AG20443 (cell line): ENCODE measurements at places on chromosomes 16 and 17.
A peak's percentile ranks its signal among the peaks of the same experiment; 100 is the strongest.

DNA sequence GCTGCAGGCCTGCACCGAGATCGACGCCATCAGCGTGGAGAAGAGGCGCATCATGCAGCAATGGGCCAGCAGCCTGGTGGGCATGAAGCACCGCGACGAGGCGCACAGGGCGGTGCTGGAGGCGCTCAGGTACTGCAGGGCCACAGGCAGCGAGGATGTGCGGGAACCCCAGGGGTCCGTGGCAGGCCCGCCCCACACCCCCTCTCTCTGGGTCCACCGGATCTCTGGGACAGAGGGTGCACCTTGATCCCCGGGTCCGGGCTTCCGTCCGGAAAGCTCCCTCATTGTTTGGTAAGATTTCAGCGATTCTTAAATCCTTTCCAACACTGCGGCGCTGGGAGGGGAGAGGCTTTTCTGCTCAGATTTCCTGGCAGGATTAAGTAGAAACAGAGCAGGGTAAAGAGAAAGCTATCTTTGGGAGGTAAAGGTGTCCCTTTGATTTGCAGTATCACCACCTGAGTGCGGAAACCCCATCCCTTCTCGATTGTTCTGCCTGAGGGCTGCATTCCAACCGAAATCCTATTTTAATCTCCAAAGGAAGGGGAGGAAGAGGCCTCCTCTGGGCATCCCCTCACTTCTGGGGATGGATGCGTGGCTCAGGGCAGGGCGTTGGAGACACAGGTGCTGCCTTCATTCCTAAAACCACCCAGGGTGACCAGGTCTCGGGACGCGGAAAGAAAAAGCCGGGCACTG, 29.2 kb downstream of the CCDC40 start:
- no peak for DNase-seq

- DNase-seq = no peak
These were observed 5.2 kb upstream of the GUCY2D start for GRCh38 chr17:7997186-7997585.

DNA sequence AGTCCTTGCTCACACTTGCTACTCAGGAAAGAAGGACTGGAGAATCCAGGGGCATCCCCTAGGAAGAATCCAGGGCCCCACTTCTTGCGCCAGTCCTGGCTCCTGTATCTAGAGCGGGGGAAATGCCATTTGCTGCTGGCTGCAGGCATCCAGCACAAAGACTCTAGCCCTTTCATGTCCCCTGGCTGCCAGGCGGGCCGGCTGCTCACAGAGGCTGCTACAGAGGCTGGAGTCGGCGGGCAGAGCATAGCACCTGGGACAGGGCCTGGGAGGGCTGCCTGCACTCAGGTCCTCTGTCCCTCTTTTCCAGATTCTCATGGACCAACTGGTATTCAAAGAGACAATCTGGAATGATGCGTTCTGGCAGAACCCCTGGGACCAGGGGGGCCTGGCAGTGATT, 13.8 kb downstream of the SMIM5 start:
- DNase-seq = no peak

DNA sequence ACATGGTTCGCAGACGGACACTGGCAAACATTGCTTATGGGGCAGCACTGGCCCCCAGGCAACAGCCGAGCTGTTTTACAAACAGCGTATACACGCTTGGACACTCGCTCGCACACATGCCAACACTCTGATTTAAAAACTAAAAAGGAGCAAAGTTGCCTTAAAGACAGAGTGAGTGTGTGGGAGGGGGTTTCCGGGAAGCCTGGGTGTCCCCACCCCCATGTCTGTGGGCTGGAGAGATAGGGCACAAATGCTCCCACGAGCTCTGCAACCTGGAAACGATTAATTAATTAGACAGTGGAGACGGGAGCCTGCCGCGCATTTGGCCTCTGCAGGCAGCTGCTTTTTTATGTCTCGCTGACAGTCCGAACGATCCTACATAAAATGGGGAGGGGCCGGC, 107.9 kb upstream of the ZNF469 start:
- DNase-seq = no peak

DNA sequence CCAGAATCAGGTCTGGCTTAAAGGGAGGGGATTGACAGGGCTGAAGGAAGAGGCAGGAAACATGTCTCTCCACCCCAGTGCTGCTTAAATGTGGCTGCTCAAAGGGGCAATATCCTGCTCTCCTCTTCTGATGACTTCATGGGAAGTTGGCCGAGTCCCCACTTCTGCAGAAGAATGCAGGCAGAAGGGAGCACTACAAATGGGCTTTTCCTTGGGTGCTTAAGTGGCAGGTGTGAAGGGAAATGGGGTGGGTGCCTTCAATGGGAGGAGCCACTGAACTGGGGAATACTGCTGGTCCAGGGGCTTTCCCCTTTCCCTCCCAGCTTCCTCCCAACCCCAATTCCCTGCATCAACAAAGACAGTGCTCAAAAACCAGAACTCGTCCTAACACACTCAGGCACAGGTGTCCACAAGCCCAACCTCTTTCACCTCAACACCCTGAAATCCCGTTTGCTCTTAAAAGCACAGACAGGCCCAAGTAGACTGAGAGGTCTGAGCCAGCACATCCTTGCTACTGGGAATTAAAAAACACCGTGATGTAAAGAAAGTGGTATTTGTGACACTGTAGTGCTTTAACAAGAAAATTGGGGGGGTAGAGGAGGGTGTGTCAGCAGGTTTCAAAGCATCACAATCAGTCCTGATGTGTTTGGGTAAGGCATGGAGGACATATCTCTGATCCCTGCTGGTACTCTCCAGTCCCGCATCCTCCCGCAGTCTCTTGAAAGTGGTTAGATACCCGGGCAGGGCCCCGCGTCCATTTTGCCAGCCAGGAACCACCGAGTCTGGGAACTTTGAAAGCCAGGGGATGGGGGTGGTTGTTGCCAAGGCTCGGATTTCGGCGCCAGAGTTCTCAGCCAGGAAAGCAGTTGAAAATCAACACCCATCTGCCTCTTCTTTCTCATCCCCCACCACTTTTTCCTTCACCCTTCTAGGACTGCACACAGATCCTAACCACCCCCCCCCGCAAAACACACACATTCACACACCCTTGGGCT, 1.6 kb downstream of the CA10 start:
- DNase-seq = no peak

GRCh38 chr16:2236337-2237101, at the start of gene DNASE1L2:
Gene DNASE1L2, plus strand, starts transcription at chr16:2236444. Its CDS starts 373 bp downstream, at chr16:2236817.
- DNase-seq = peak; percentile 78

DNA sequence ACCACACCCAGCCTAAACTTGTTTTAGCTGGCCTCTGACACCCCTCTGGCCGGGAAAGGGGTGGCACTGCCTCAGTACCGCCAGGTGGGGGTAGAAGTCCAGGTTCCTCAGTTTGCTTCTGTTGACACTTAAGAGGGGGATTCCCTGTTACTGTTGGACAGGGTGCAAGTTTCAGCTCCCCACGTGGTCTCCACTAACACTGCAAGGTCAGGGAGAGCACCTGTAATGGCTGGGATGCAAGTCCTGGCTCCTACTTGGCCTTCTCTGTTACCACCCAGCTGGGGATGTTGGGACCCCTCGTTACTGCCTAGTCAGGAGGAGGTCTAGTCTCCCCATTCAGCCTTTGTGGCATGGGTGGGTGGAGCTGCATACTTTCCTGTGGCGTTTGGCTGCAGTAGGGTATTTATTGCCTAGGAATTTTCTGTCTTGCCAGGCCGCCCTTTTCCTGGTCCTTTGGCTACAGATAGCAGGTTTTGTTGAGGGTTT, 10.6 kb upstream of the MFAP4 start:
- DNase-seq = no peak

DNA sequence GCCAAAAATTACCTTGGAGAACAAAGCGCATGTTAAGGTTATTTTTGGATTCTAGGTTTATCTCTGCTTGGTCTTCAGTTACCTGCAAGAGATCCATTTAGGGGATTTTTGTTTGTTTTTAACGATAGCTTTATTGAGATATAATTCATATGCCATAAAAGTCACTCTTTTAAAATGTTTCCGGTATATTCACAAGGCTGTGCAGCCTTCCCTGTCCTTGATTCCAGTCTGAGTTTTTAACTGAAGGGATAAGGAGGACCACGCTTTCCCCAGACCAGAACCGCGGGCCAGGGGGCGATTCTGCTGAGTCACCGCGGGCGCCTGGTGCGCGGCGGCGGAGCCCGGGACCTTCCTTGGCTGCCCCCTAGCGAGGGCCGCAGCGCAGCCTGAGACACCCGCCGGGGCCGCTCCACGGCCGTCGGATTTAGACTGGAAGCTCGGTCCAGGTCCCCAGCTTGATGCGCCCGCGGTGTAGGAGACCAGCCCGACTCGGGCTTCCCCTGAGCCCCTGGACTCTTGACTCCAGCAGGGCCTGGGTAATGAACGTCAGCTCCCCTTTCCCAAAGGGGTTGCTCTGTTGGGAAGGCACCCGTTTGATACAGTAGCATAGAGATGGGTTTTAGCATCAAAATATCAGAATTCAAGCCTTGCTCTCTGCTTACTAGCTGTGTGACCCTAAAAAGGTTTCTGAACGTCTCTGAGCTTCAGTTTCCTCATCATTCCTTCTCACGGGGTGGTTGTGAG, 50.0 kb upstream of the STH start:
- peak; percentile 96 for DNase-seq

DNA sequence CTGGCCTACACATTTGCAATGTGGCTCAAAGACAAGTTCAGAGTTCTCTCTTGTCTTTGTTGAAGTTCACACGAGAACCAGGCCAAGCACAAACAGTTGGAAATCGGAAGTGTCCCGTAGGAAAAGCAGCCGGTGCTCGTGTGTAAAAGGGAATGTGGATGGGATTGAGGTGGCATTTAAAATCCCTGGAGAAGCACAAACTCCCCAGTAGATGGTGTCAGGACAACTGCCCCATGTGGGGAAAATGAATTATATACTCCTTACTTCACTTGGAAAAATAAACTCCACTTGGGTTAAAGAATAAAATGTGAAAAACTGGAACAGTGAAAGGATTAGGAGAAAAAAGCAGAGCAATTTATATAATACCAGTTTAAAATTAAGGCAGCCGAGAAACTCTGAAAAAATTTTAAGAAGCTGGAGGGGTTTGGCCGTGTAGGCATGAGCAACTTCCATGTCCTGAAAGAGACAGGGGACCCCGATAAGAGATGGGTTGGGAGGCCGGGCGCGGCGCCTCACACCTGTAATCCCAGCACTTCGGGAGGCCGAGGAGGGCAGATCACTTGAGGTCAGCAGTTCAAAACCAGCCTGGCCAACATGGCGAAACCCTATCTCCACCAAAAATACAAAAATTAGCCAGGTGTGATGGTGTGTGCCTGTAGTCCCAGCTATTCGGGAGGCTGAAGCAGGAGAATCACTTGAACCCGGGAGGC, 28.1 kb downstream of the CBFA2T3 start:
- no peak for DNase-seq

DNA sequence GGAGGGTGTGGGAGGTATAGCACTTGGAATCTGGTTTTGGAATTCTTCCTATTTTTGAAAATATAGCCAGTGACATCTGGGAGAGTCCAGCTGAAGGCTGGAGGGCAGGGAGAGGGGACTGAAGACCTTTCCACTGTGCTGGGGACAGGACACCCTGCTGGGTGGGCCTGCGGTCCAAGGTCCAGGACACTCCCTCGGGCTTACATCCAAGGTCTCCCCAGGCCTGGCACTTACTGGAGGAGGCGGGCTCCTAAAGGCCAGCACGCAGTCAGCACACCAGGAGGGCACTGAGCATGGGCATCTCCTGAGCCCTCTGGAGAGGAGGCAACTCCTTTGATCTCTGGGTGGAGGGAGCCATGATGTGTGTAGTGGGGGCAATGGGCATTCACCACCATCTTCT, 35.5 kb upstream of the ETV4 start:
- DNase-seq = no peak

DNA sequence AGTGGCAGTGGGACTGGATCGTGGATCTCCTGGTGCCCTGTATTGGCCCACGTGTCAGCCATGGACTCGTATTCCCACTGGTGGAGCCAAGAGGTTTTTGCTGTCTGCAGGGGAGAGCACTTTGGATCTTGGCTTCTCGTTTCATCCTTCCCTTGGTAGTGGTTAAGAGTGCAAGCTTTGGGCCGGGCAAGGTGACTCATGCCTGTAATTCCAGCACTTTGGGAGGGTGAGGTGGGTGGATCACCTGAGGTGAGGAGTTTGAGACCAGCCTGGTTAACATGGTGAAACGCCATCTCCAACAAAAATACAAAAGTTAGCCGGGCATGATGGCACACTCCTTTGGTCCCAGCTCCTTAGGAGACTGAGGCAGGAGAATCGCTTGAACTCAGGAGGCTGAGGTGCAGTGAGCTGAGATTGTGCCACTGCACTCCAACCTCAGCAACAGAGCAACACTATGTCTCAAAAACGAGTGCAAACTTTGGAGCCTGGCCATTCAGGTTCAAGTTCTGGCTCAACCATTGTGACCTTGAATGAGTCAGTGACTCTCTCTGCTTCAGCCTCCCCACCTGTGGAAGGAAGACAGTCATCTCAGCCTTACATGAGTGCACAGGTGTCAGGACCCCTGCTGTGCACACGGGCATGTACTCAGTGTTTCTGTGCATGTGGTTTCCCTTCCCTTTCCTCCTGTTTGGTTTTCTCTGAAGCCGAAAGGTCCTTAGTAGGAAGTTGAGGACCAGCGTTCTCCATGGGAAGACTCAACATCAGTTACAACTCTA, 57.4 kb downstream of the PLCG2 start:
- DNase-seq = no peak

DNA sequence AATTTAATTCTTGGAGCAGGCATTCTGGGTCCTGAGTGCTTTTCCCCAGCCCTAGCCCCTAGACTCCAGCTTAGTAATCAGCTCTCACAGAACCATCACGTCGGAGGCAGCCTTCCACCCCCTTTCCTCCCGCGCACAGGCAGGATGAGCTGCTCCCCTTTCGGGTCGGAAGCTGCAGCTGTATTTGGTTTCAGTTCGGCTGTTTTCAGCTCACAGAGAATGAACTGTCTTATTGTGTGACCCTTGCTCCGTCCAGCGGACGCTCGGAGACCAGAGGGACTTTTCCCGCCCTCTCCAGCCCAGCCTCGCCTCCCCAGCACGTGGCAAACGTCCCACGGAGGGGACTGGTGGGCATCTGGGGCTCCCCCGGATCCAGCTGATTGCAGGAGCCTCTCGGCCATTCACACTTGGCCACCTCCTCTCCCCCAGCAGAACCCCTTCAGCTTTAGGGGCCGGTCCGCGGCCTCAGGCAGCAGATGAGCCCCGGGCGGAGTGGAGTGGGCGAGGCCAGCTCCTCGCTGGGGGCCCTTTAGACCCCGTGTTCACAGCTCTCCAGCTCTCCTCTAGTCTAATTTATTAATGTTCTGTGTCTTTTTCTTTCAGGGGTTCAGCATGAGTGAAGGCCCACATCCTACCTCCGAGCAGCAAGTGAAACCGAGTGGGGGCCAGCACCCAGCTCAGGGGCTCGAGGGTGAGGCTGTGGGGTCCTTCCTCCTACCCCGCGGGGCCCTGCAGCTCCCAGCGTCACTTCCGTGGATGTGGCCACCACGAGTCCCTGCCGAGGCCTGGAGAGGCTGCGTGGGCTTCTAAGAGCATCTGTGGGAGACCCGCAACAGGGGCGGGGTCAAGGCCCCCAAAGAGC, 863 bp upstream of the UTS2R start:
- DNase-seq = peak; percentile 40

GRCh38 chr17:28385406-28385805, 13.9 kb downstream of the SARM1 start:
- DNase-seq = no peak

- no peak for DNase-seq
These were observed 825.4 kb downstream of the KCNJ18 start for GRCh38 chr17:22517716-22518115.

GRCh38 chr16:77705351-77705750, 17.0 kb upstream of the NUDT7 start:
- no peak for DNase-seq
